ENCODE measurements at places on chromosomes 1 and 21.

GRCh38 chr1:212255705-212256307 is 29.4 kb upstream of the PPP2R5A start:
- peak; percentile 52 for DNase-seq

DNA sequence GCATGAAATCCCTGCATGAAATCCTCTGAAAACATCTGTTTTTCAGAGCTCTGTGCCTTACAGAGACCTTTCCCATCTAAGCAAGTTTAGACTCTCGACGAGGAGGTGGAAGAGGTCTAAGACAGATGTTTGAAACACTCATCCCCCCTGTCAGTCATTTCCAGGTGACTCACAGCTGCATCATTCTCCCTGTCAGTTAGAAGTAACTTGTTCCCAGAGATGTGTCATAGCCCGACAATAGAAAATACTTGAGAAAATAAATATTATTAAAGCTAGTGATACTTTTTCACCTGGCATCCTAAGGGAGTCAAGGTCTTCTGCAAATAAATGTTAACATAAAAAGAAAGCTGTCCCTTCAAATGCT is 41.6 kb upstream of the SEC16B start:
- no peak for DNase-seq

GRCh38 chr1:35598895-35599294 is 25.8 kb downstream of the TFAP2E start:
- no peak for DNase-seq

- peak; percentile 71 for DNase-seq
Measured at GRCh38 chr1:192477630-192478029, 97.9 kb upstream of the RGS1 start.

GRCh38 chr21:34688145-34688544 is 19.4 kb downstream of the CLIC6 start:
- no peak for DNase-seq

DNA sequence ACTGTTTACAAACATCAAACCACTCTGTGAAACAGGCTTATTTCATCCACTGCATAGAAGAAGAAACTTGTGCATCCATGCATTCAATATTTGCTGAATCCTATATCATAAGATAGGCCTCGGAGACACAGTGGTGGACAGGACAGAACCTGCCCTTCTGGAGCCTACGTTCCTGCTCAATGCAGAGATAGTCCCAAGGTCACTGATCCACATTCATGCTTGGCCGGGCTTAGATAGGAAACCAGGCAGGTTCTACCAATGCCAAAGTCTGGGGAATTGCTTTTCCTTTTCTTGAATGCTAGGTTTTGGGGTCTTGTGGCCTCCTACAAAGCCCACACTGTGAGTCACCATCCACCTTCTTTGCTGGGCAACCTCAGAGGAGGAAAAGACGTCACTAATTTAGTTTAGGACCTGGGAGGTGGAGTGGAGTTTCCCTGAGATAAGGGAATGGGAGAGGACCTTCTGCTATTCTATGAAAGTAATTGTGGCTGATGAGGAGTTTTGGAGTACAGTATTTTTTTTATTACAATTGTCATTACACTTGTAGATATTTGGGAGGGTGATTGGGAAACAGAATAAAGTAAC is 99.7 kb upstream of the CD34 start:
- DNase-seq = no peak

DNA sequence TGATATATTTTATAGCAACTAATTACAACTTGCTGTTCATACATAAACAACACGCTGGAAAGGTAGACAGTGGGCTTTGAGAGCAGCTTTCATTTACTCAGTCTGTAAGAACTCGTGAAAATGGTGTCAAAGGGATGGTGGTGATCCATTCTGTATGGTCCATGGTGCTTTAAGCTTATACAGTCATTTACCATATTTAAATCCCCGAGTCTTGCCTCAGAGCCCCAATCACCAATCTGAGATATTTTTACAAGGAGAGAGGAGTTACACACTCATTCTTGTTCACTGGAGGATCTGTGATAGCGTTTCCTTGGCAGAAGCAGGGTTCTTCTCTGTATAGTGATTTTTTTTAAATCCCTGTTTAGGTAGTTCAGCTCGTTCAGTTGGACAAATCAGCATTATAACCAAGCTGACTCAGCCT is 694.6 kb downstream of the USP25 start:
- DNase-seq = no peak

GRCh38 chr1:179709841-179710329 is 33.2 kb upstream of the FAM163A start:
- DNase-seq = no peak

- no peak for DNase-seq
Measured at GRCh38 chr1:183982172-183982963, 55.2 kb downstream of the COLGALT2 start.

- peak; percentile 62 for DNase-seq
Measured at GRCh38 chr1:174726167-174726879, 273.4 kb upstream of the CACYBP start.

DNA sequence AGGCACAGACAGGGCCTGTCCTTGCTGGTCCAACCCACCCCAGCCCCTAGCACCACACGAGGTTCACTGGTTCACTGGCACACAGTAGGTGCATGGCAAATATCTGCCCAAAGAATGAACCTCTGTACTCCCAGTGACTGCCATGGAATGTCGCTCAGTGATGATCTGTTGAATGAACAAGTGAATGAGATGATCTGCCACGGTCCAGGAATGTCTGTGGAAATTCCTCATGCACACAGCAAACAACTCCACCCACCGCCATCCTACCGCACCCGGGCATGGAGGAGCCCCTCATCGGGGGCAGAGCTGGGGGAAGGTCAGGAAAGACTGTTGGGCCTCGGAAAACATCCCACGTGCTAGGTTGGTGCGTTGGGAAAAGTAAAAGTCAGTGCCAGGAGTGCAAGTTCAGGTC is 1.7 kb downstream of the HSPG2 start:
- no peak for DNase-seq

DNA sequence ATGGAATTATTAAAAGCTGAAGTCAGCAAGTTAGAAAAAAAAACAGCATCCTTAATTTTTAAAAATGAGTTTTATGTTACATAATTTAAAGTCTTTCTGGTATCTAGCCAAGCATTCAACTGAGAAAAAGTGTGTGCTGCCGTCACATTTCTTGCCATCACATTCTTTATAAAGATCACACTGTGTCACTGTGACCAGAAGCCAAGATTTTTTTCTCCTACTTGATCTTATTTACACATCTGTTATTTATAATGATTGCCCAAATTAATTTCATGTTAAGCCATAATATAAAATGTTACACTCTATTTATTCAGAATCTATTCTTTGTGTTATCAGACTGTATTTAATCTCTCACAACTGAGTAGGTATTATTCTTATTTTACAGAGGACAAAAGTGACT is 1603.7 kb downstream of the PLA2G4A start:
- no peak for DNase-seq

- DNase-seq = no peak
Measured at GRCh38 chr1:176998183-176998795, 166.2 kb downstream of the ASTN1 start.

GRCh38 chr1:18261891-18262290 is 154.3 kb downstream of the IGSF21 start:
- no peak for DNase-seq

DNA sequence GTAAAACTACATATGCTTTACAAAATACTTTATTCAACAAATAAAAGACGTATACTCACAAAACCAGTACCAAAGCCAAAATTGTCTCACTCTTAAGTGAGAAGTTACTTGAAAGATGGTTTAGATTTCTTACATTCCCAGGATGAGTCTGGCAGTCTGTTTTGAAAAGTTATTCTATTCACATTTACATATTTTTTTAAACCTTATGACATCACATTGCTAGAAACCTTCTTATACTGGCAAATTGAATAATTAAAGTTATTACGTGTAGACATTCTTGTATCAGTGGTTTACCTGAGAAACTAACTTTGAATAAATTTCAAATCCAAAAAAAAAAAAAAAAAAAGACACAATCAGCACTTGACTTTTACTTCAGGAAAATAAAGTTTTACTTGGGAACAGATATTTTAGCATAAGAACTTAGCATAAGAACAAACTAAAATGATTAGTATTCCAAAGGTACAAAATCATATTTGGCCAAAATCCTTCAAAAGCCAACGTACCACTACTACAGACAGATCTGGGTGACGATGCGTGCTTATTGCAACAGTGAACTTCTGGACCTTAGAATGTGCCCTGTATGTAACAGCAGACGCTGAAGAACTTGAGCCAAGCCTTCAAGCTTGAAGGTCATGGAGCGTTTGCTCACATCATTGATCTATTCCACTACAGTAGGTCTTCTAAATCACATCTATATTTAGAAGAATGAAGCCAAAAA is 2.5 kb downstream of the CDC42BPA start:
- DNase-seq = peak; percentile 72

- peak; percentile 59 for DNase-seq
Measured at GRCh38 chr1:111199329-111199728, 1.1 kb downstream of the DENND2D start.

GRCh38 chr1:2251786-2252185 is 23.7 kb downstream of the SKI start:
- DNase-seq = peak; percentile 23

GRCh38 chr1:224080115-224080774 is 33.7 kb upstream of the FBXO28 start:
- no peak for DNase-seq

GRCh38 chr1:228289996-228290881 is 82.4 kb downstream of the OBSCN start:
- peak; percentile 11 for DNase-seq

DNA sequence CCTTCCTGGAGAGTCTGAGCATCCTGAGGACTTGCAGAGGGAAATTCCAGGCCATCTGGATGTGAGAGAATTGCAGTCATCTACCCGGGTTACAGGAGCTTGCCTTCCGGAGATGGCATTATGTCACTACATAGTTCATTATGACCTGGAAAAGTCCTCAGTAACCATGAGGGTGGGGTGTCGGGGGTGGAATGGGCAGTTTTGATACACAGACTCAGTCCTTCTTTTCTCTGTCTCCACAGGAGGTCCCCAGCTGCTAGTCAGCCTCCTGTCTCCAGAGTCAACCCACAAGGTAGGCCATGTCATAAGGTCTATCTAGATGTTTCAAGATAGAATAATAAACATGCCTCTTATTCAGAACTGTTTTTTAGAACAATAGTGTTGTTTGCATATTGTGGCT is 268.2 kb upstream of the SGIP1 start:
- DNase-seq = no peak

GRCh38 chr21:29033301-29033700 is 8.8 kb downstream of the USP16 start:
- no peak for DNase-seq

GRCh38 chr1:35931446-35932157 is 697 bp downstream of the AGO3 start:
- DNase-seq = peak; percentile 40

DNA sequence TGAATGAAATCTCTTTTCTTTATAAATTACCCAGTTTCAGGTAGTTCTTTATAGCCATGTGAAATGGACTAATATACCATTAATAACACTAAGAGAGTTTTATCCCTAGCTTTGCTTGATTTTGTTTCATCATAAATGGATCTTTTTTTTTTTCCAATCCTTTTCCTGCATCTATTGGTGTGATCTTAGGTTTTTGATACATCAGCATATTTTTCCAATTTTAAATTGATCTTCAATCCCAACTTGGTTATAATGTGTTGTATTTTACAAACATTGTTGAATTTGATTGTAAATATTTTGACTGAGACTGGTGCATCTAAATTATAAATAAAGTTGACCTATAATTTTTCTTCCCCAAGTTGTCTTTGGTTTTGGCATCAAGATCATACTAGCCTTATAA is 4.3 kb upstream of the RTCA start:
- no peak for DNase-seq

- peak; percentile 84 for DNase-seq
Measured at GRCh38 chr1:39657923-39658485, 13.9 kb downstream of the NT5C1A start.

DNA sequence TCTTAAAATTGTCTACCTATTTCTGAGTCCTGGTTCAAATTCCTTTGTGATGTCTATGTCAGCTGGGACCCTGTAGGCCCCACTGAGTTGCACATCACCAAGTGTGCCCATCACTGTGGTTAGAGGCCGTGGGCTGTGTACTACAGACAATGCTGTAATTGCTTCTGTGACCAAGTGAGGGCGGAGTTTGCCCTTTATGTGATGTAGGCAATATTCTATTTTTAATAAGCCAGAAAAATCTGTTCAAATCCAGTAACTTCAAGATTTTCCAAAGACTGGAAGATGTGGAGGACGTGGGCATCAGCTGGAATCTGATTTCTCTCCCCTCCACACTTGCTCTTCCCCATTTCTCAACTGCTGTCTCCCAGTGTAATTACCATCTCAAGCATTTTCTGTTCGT is 215.4 kb downstream of the PBX1 start:
- peak; percentile 40 for DNase-seq

GRCh38 chr1:48246727-48247126 is 24.2 kb downstream of the SLC5A9 start:
- no peak for DNase-seq

DNA sequence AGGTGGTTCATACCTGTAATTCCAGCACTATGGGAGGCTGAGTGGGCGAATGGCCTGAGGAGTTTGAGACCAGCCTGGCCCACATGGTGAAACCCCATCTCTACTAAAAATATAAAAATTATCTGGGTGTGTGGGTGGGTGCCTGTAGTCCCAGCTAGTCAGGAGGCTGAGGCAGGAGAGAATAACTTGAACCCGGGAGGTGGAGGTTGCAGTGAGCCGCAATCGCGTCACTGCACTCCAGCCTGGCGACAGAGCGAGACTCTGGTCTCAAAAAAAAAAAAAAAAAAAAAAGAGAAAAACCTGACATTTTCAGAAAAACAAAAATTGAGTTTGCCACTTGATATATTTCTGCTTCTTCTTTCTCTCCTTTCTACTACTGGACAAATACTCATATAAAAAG is 24.3 kb downstream of the CA6 start:
- no peak for DNase-seq

GRCh38 chr1:9196129-9197040 is 38.2 kb upstream of the H6PD start:
- DNase-seq = peak; percentile 79

DNA sequence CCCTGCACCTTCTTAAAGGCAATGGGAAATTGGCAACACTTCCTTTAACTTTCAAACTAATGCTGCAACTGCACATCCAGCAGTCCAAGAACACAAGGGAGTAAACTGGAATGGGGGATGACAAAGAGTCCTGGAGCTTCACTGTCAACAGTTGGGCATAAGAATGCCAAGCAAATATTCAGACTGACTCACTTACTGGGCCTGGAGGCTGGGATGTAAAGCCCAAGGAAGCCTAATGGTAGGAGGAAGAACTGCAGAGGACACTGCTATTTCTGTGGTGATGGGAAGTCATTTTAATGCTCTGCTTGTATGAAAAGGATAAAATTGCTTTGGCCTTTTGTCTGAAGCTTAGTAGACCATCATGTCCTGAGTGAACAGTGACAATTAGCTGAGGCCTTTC is 15.7 kb upstream of the DMRTA2 start:
- DNase-seq = no peak

All from hematopoietic multipotent progenitor cell treated with erythropoietin and hydrocortisone succinate and interleukin-3 and kit ligand, for 6 days (in vitro differentiated cells).